BJ (cell line): ENCODE measurements at places on chromosomes 16 and 17.

GRCh38 chr16:51773071-51773890 is 622.2 kb upstream of the SALL1 start:
- no peak for DNase-seq

DNA sequence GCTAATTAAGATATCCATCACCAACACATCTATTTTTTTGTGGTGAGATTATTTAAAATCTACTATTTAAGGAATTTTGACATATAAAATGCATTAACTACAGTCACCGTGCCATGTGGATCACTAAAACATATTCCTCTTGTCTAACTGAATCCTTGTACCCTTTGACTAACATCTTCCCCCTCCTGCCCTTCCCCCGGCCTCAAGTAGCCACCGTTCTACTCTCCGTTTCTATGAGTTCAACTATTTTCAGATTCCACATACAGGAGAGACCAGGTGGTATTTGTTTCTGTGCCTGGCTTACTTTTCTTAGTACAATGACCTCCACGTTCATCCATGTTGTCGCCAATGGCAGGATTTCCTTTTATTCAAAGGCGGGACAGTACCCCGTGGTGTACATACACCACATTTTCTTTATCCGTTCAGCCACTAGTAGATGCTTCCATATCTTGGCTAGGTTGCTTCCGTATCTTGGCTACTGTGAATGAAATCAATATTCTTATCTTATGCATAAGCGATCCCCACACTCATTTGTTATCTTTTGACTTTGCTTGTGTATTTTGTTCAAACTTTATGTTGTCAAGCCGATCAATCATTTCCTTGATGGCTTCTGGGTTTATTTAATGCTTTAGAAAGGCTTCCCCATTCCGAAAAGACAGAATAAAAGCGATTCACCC is 134.7 kb downstream of the KCNJ12 start:
- no peak for DNase-seq

GRCh38 chr17:50922107-50922506 is 56.0 kb upstream of the TOB1 start:
- DNase-seq = no peak

DNA sequence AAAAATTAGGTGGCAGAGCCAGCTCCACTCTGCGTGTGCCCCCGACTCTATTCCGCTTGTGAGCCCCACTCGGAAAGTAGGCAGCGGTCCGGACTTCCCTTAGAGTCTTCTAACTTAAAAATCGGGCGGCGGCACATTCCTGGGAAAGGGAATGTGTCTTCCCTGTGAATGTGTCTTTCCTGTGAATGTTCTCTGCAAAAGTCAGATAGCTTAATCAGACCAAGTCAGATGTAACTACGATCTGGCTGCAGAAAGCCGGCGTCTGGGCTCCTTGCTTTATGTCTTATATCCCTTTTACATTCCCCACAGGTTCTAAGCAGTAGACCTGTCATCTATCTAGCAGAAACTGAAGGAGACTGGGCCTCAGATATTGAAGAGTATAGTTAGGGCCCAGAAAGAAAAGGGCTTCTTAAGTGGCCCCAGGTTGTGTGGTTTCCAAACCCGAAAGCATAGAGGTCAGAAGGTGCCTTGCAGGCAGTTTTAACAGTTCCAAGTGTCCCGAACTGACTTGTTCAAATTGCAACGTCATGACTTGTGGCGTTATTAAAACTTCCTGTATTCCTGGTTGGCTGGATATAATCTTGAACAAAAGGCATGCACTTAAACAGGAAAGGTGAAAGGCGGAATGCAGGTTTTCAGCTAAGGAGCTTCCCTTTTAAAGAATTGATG is 601 bp downstream of the PHKB start:
- DNase-seq = no peak

GRCh38 chr17:51860954-51861561 is 297.5 kb downstream of the CA10 start:
- DNase-seq = no peak

DNA sequence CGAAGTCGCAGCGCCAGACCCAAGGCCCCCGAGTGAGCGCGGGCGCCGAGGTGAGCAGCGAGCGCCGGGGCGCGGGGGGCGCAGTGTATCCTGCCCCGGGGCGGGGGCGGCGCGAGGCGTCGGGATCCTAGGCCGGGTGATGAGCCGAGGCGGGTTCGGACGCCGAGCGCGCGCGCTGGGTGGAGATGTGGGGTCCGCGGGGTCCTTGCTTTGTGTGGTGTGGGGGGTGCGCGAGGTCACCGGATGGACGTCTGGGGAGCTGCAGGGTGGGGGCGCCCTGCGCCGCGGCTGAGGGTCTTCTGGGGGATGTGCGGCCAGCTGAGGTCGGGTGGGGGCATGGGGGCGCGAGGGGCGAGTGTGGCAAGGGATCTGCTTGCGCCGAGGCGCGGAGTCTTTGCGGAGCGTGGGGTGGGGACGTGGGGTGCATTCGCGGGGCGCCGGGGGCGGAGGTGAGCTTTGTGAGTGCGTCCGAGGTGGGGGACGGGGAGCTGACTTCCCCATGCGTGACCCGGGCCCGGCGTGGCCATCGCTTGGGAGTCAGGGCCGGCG is 560 bp downstream of the RAI1 start:
- no peak for DNase-seq

GRCh38 chr16:1121601-1122397 is 25.8 kb upstream of the C1QTNF8 start:
- no peak for DNase-seq
